CD14-positive monocyte (primary cell): ENCODE measurements at places on chromosomes 2 and 18. TPM values are rescaled to one million over a fixed set of nuclear protein-coding genes. Genes with fewer than 3 reads are reported as not detected.

GRCh38 chr2:22450831-22451230, 934.1 kb upstream of the KLHL29 start:
- H3K27ac ChIP-seq = no peak overlapping the region
- no peak overlapping the region for H3K4me3 ChIP-seq
- H3K36me3 ChIP-seq = no peaks in the 10 kb centered on the region
- DNase-seq = no peak
- no peaks in the 10 kb centered on the region for H3K27me3 ChIP-seq
- no peaks in the 10 kb centered on the region for H3K4me1 ChIP-seq

- DNase-seq = peak; percentile 80
- peak overlapping the region; percentile 65 for H3K27ac ChIP-seq
- peaks cover 15% of the 10 kb centered on the region for H3K4me1 ChIP-seq
- no peaks in the 10 kb centered on the region for H3K36me3 ChIP-seq
- peak overlapping the region; percentile 38 for H3K4me3 ChIP-seq
Measured at GRCh38 chr2:73877071-73877802, 15.6 kb upstream of the ACTG2 start.

GRCh38 chr2:109685453-109685852, 71.3 kb downstream of the SOWAHC start:
- DNase-seq = no peak
- no peaks in the 10 kb centered on the region for H3K4me1 ChIP-seq
- no peaks in the 10 kb centered on the region for H3K36me3 ChIP-seq
- H3K27me3 ChIP-seq = no peaks in the 10 kb centered on the region
- no peak overlapping the region for H3K27ac ChIP-seq
- no peak overlapping the region for H3K4me3 ChIP-seq

DNA sequence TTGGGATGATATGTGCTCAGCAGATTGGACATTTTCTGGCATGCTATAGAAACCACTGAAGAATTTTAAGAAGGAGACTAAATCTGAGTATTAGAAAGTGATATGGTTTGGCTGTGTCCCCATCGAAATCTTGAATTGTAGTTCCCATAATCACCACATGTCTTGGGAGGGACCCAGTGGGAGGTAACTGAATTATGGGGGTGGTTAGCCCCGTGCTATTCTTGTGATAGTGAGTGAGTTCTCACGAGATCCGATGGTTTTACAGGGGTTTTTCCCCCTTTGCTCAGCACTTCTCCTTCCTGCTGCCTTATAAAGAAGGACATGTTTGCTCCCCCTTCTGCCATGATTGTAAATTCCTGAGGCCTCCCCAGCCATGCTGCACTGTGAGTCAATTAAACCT, 535.9 kb upstream of the VRK2 start:
- H3K36me3 ChIP-seq = no peaks in the 10 kb centered on the region
- H3K27me3 ChIP-seq = no peaks in the 10 kb centered on the region
- H3K4me3 ChIP-seq = no peak overlapping the region

DNA sequence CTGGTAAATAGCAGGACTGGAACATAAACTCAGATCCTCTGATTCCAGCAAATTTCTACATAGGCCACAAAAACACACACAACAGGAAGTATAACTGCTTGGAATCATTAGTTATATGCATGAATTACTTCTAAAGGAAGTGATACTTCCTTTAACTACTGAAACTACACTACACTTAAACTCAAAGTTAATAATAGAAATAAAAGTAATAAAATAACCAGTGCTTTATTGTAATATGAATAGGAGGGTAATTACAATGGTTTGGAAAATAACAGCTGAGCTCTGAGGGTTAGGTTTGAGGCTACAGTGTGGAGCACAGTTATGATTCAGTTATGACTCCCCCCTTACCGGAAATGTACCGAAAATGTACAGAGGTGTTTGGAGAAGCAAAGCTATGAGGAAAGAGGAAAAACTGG, 18.5 kb upstream of the POLI start:
- H3K4me3 ChIP-seq = peak overlapping the region; percentile 56
- no peaks in the 10 kb centered on the region for H3K36me3 ChIP-seq
- peak; percentile 62 for DNase-seq
- peaks cover 46% of the 10 kb centered on the region for H3K4me1 ChIP-seq
- H3K27me3 ChIP-seq = no peaks in the 10 kb centered on the region

- no peaks in the 10 kb centered on the region for H3K27me3 ChIP-seq
- H3K4me1 ChIP-seq = no peaks in the 10 kb centered on the region
- no peak overlapping the region for H3K4me3 ChIP-seq
- DNase-seq = no peak
- no peaks in the 10 kb centered on the region for H3K36me3 ChIP-seq
Measured at GRCh38 chr2:209236377-209236776, 187.5 kb upstream of the MAP2 start.

DNA sequence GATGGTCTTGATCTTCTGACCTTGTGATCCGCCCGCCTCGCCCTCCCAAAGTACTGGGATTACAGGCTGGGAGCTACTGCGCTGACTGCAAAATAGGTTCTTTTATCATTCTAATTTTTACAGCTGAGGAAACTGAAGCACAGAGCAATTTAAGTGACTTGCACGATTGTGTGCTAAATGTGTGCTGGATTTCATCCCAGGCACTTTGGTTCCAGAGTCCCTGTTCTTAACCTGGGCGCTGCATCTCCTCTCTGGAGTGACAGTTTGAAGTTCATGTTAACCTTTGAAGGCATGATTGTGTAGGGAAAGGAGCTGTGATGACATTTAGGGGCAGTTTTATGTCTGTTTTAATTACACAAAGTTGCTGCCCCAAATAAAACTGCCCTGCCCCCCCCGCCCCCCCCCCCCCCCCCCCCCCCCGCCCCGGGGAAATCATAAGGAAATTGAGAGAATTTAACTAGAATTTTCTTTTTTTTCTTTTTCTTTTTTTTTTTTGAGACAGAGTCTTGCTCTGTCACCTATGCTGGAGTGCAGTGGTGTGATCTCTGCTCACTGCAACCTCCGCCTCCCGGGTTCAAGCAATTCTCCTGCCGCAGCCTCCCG, 5.6 kb downstream of the ACSL3 start:
- no peaks in the 10 kb centered on the region for H3K27me3 ChIP-seq
- peaks cover 46% of the 10 kb centered on the region for H3K4me1 ChIP-seq
- DNase-seq = no peak
- H3K27ac ChIP-seq = no peak overlapping the region

DNA sequence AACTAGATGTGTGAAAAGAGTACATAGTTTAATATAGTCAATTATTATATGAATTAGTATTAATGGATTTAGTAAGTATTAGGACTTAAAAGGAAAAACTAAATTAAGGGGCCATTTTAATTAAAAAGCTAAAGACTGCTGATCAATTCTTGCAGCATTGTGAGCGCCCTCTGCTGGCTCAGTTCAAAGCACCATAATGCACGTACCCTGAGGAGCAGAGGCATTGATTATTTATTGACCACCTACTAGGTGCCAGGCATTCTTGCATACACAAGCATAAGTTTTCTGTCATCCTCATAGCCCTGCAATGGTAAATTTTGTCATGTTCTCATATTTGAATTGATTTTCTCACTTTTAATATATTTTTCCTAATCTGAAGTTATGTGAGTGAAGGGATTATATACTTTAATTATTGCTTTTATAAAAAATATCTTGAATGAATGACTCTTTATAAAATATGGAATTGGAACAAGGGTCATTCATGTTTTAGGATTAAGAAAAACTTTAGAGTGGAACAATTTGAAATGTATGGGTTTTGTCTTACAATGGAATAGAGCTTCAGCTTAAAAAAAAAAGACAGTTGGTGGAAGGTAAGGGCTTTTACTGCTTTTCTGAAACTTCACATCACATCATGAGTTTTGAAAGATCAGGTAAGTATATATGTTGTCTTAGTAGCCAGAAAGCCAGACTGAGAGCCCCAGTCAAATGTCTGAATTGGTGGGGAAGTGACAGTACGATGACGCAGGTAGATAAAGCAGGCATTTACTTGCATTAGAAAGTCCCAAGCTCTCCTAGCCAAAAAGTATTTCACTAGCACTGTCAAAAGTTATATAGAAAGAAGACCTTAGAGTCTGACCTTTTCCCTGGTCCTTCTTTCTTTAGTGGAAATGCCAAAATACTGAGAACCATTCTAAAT, 9.7 kb downstream of the ITGA4 start:
- no peak overlapping the region for H3K4me3 ChIP-seq
- H3K27me3 ChIP-seq = no peaks in the 10 kb centered on the region
- peak; percentile 64 for DNase-seq
- H3K27ac ChIP-seq = no peak overlapping the region

- no peak overlapping the region for H3K27ac ChIP-seq
- no peak for DNase-seq
- peaks cover 13% of the 10 kb centered on the region for H3K4me1 ChIP-seq
- no peaks in the 10 kb centered on the region for H3K36me3 ChIP-seq
Measured at GRCh38 chr2:12816379-12817306, 99.9 kb downstream of the TRIB2 start.

DNA sequence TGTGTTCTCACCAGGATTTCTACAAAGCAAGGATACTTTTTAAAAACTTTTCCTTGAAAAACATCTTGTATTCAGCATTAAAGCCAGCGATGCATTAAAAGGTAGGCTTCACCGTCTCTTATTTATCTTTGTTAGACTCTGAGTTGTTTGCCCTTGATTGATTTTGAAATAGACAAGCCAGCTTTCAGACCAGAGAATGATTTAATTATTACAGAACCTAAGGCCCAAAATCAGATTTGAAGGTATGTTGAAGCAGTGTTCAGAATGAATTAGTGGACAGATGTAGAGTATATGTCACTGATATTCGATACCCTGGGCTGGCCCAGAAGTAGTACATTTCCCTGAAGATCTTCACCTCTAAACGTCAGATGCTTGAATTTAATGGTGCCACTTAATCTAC, 136.4 kb downstream of the THSD7B start:
- H3K27ac ChIP-seq = no peak overlapping the region
- H3K36me3 ChIP-seq = no peaks in the 10 kb centered on the region
- no peaks in the 10 kb centered on the region for H3K4me1 ChIP-seq
- no peak for DNase-seq

DNA sequence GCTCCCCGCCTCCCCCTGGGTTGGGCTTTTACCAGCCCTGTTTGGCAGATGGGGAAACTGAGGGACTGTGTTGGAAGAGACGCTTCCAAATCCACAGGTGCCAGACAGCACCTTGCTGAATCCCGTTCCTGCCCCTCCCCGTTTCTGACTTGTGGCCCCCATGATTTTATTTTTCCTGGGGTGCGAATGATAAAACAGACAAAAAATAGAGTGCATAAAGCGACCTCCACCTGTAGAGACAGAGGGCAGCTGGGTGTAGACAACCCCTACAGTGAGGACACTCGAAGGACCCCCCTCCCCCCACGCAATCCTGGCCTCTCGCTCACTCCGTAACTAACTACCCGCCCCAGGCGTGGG, 2.2 kb upstream of the CTDSP1 start:
- H3K27ac ChIP-seq = peak overlapping the region; percentile 91
- H3K27me3 ChIP-seq = no peaks in the 10 kb centered on the region
- H3K4me1 ChIP-seq = peaks cover 84% of the 10 kb centered on the region
- no peak for DNase-seq
- H3K36me3 ChIP-seq = peaks cover 39% of the 10 kb centered on the region

DNA sequence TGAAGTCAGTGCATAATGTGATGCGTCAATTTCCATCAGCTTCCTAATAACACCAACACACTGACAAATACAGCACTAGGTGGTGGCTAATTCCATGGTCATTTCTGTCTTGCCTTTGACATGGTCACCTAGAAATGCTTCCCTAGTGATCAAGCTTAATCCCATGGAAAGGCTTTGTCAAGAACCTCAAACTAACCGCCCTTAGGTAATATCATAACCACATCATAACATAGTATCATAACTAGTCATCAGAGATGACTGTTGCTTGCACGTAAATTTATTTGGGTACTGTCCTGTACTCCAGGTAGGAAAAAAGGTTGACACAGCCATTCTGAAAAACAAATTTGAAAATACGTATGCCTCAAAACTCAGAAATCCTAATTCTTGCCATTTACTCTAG, 471.8 kb downstream of the IRS1 start:
- peaks cover 21% of the 10 kb centered on the region for H3K4me1 ChIP-seq
- no peak for DNase-seq
- H3K36me3 ChIP-seq = no peaks in the 10 kb centered on the region
- no peak overlapping the region for H3K4me3 ChIP-seq

- no peaks in the 10 kb centered on the region for H3K27me3 ChIP-seq
- H3K27ac ChIP-seq = no peak overlapping the region
- H3K36me3 ChIP-seq = no peaks in the 10 kb centered on the region
- no peak for DNase-seq
- H3K4me1 ChIP-seq = no peaks in the 10 kb centered on the region
Measured at GRCh38 chr2:23533338-23533695, 148.3 kb downstream of the KLHL29 start.

- no peak overlapping the region for H3K27ac ChIP-seq
- H3K4me3 ChIP-seq = no peak overlapping the region
- H3K36me3 ChIP-seq = no peaks in the 10 kb centered on the region
- DNase-seq = no peak
Measured at GRCh38 chr18:47558110-47558750, 306.8 kb upstream of the SKOR2 start.

GRCh38 chr2:221680548-221680947, 108.4 kb upstream of the EPHA4 start:
- no peak for DNase-seq
- no peaks in the 10 kb centered on the region for H3K36me3 ChIP-seq
- no peak overlapping the region for H3K27ac ChIP-seq
- H3K27me3 ChIP-seq = no peaks in the 10 kb centered on the region
- no peak overlapping the region for H3K4me3 ChIP-seq

GRCh38 chr2:3442185-3442584, 62.7 kb downstream of the TRAPPC12 start:
- DNase-seq = no peak
- H3K4me3 ChIP-seq = no peak overlapping the region
- H3K27ac ChIP-seq = no peak overlapping the region
- no peaks in the 10 kb centered on the region for H3K4me1 ChIP-seq

DNA sequence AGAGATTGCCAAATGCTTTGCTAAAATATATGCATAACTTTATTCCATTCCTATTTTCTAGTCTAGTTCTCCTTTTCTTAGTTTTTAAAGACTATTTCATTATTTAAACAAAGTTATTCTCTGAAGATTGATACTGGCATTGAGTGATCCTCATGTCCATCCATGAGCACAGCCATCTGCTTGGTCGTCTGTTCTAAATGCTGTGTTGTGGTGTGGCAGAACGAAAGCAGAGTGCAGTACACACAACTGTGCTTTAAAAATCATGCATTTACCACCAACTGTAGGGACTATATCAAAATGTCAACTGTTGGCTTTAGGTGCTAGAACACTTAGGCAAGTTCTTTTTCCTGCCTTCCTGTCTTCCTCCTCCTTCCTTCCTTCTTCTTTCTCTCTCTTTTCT, 226.6 kb downstream of the ACKR3 start:
- H3K36me3 ChIP-seq = no peaks in the 10 kb centered on the region
- no peak overlapping the region for H3K4me3 ChIP-seq
- no peaks in the 10 kb centered on the region for H3K4me1 ChIP-seq
- H3K27me3 ChIP-seq = peaks cover 3% of the 10 kb centered on the region

Gene C2orf80
- not detected for polyA plus RNA-seq

Gene EGR4
- polyA plus RNA-seq = 0.06 and 0.15 TPM in 2 replicates

Gene TFPI
- not detected for polyA plus RNA-seq

Gene LCT
- not detected for polyA plus RNA-seq

Gene CDK5R2
- polyA plus RNA-seq = not detected in 2 replicates

Gene SAG
- polyA plus RNA-seq = 0.03 and 0.04 TPM in 2 replicates
